ENCODE measurements at places on chromosomes 6 and 20.

- DNase-seq: no peak
Measured at GRCh38 chr6:141963543-141964295, 169.0 kb upstream of the GJE1 start.

DNA sequence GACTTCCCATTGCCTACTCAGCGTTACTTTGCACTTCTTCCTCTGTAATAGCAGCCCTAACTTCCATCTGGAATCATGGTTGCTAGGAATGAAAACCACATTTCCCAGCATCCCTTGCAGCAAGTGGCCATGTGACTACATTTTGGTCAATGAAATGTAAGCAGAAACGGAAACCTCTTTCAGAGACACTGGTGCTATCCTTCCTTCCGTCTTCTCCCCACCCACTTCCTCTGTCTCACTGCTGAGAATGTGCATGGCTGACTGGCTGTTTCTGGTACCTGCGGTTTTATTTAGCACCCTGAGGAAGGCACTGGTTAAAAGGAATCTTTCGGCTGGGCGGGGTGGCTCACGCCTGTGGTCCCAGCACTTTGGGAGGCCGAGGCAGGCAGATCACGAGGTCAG is 107.4 kb downstream of the SCML4 start:
- DNase-seq: peak; percentile 30

GRCh38 chr6:99282479-99283062 is 66.9 kb downstream of the FAXC start:
- DNase-seq: no peak

DNA sequence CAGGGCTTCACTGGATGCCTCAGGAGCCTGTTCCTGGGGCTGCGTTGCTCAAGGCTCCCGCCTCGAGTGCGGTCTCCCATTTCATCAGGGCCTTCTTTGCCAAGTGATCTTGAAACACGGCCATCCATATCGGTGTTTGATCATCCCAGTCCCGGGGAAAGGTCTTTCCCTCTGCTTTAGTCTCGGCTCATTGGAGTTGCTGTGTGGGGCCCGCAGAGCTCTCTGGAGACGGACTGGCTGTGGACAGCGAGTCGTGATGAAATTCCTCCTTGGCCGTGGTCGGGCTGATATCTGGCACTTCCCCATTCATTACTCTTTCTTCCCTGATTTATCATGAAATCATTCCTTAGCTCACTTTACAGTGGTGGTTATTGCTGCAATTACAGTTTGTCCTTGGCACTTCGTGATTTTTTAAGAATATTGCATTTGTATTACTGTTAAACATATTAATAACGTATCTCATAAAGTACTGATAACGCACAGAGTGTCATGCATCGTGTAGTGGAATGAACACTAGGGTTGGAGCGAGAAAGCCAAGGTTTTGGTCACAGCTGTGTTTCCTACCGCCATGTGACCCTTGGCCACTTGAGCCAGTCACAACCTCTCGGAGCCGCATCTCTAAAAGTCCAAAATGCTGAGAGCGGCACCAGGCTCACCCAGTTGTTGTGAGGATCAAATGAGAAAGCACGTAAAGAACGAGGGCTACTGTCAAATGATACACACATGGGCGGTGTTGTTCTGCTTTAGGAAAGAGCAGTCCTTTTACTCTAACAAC is 71.8 kb downstream of the MTHFD1L start:
- DNase-seq: no peak

- no peak for DNase-seq
Measured at GRCh38 chr6:75169689-75170586, 35.9 kb downstream of the COL12A1 start.

DNA sequence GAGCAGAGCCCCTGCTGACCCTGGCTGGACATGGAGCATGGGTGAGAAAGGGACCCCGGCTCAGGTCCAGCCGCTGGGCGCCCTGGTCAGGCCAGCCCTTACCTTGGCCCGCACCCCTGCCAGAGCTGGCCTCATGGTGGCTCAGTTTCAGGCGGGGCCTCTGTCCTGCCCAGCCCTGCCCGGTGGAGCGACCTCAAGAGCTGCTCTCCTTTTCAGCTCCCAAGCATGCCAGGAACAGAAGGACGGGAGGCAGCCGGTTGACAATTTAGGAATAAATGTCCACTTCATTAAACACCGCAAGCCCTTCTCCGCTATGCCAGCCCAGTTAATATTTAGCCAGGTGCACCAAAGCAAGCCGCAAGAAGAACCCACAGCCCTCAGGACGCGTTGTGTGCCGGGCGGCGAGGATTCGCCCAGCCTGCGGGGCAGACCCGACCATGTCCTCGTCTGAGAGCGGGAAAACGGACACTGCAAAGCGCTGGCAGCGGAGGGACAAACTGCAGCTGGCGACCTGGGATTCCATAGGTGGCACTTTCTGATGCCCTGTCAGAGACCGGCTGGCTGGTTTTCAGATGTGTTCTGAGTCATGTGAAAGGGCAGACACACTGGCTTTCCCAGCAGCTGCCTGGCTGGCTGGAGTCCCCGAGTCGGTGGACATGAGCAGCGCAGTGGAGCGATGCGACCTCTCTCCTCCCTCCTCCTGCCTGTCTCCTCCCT is 221.9 kb downstream of the TTLL2 start:
- DNase-seq: no peak

GRCh38 chr20:3446779-3447178 is 24.0 kb upstream of the ATRN start:
- no peak for DNase-seq

GRCh38 chr6:100470422-100471120 is 5.8 kb upstream of the SIM1 start:
- DNase-seq: no peak

GRCh38 chr6:166752928-166753721 is 126.1 kb upstream of the RPS6KA2 start:
- DNase-seq: no peak

DNA sequence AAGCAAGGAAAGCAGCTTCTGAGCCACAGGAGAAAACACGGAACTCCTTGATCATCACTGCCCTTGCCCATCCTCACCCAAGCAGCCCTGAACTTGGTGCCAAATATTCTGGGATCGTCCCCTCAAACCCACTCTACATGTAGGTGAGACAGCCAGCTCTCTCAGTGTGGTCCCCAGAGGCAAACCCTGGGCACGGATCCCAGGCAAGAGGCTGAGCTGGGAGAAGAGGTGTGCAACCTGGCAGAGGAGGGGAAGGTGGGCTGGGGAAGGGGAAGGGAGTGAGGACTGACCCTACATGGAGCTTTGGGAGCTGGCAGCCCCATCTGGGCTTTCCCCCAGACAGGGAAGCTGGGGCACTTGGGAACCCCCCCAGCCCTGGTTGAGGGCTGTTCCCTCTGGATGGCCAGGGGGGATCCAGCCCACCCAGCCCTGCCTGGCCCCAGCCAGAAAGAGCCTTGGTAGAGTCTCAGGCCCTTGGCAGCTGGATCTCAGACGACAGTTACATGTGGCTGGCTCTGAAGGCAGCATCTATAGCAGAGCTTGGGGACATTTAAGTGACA is 186.2 kb upstream of the CST7 start:
- DNase-seq: no peak

- DNase-seq: no peak
Measured at GRCh38 chr6:39932386-39932910, 1.8 kb downstream of the MOCS1 start.

DNA sequence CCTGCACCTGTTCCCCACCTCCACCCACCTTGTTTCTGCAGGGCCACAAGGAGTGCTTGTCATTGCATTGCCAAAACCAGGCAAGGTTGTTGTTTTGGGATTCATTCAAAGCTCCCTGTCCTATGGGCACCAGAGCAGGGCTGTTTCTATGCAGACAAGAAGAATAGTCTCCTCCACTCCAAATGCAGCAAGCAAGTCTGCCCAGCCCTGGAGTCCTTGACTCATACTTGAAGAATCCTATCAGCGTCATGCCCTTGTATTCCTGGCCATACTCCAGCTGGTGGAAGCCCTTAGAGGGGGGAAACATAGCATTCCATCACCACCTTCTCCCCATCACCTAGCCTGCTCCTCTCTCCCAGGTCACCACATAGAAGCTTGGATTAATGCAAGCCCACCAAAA is 145.3 kb upstream of the ECI2 start:
- DNase-seq: no peak

DNA sequence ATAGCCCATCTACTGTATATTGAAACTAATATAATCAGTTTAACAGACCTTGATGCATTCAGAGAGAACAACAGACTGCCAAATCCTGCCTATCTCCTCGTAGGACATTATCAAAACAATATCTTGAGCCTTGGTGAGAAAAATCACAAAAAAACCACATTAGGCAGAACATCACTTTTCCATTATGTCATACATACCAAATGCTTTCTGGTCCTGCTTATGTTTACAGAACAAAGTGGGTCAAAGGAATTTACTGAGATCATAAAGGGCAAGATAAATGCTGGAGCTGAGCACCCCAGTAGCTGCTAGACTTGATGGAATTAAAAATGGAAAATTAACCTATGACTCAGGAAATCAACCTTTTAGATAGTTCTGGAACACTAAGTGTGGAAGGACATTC is 195.3 kb upstream of the KCNK16 start:
- DNase-seq: no peak

DNA sequence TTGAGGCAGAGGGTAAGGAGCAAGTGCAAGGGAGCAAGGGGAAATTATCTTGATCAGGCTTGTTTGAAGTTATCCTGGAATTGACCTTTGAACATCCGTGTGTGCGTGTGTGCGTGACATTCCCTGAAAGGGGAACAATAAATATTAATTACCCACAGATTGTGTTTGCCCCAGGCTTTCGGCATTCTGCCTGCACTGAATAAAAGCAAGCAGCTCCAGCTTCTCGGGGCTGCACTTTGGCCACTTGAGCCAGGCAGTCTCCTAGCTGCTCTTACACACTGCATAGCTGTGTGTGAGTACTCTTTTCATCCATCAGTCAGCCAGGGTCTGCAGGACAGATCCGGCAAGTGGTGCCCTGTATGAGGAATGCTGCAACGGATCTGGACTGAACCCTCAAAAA is 107.7 kb upstream of the BTN3A2 start:
- DNase-seq: no peak

DNA sequence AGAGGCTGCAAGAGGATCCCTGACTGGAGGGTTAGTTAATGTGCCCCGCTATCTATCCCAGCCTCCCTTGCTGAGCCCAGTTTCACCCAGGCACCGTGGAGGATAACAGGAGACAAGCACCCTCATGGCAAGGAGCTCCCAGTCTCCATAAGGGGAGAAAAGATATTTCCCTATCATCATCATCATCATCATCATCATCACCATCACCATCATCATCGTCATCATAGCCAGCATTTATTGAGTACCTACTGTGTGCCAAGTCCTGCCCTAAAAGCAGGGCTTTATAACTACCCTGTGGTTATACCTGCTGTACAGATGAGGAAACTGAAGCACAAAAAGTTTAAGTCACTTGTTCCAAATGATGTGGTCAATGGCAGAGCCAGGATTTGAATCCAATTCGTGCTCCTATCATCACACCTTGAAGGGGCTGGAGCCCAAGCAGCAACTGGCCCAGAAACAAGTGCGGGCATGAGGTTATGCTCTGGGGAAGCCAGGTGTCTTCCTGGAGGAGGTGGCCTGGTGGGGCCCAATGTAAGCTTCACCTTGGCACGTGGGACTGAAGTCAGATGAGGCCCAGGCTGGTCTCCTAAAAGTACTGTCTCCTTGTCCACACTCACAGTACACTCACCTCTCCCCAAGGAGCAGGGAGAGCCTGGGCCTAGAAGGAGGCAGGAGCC is 10.0 kb downstream of the GLP1R start:
- no peak for DNase-seq

- DNase-seq: no peak
Measured at GRCh38 chr6:123966618-123967017, 163.0 kb downstream of the NKAIN2 start.

DNA sequence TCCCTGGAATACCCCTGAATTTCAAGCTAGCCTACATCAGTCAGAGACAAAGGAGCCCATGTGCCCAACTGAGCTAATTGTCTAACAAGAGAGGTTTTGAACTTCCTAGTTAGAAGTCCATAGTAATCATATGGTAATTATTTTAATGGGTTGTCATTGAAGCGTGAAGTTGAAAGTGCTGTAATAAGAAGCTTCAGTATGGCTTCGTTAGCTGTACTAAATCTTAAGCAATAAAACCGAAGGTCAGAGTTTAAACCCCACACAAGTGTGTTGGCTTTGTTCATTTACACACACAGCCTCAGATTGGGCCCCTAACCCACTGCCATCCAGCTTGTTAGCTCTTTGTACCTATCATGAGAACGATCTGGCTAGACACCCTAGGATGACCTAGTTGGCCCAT is 195.6 kb upstream of the RIN2 start:
- DNase-seq: no peak

DNA sequence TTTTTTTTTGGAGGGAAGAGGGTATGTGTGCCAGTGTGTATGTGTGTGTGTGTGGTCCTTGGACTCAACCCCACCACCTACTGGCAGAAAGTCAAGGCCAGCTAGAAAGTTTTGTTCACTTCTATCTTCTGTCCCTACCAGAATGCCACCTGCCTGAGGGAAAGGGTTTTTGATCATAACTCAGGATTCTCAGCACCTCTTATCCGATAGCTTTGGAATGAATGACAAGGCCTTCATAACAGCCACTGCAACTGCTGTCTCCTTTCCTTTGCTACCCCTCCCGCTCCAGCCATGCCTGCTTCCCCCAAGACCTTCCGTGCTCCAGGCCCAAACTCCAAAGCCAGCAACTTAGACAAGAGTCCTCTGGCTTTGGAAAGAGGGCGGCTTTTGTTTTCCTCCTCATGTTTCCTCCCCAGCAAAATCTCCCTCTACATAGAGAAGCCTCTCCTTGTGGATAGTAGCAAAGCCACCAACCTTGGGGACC is 18.7 kb downstream of the BTN3A1 start:
- no peak for DNase-seq

- DNase-seq: no peak
Measured at GRCh38 chr6:166004471-166004870, 163.2 kb downstream of the TBXT start.

DNA sequence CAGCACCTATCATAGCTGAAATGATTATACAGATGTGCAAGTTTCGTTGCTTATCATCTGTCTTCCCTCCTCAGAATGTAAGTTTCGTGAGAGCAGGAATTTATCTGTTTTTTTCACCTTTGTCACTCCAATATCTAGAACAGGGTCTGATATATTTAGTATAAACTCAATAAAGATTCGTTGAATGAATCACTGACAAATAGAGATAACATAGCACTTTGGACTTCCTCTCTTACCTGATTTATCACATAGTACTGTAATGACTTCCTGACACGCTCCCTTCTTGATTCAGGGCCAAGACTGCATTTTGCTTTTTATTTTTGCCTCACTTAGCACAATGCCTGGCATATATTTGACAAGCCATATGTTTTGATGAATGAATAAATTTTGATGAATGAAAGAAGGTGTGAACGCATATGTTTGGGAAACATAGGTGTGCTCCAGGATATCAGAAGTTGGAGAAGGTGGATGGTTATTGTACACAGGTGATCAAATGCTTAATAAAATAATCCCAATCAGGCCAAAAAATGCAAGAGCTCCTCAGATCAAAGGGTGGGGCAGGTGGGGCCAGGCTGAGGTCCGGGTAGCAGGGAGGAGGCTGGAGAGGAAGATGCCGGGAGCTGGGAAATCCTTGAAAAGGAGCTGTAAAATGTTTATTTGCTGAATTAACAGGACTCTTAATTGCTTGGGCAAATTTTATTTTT is 33.0 kb downstream of the PIM1 start:
- no peak for DNase-seq

GRCh38 chr6:183668-184067 is 108.6 kb upstream of the DUSP22 start:
- DNase-seq: no peak
